ENCODE measurements at places on chromosomes 12 and 14.
A peak's percentile ranks its signal among the peaks of the same experiment; 100 is the strongest.

GRCh38 chr12:30047516-30048254, 263.9 kb upstream of the TMTC1 start:
- peak; percentile 65 for DNase-seq

DNA sequence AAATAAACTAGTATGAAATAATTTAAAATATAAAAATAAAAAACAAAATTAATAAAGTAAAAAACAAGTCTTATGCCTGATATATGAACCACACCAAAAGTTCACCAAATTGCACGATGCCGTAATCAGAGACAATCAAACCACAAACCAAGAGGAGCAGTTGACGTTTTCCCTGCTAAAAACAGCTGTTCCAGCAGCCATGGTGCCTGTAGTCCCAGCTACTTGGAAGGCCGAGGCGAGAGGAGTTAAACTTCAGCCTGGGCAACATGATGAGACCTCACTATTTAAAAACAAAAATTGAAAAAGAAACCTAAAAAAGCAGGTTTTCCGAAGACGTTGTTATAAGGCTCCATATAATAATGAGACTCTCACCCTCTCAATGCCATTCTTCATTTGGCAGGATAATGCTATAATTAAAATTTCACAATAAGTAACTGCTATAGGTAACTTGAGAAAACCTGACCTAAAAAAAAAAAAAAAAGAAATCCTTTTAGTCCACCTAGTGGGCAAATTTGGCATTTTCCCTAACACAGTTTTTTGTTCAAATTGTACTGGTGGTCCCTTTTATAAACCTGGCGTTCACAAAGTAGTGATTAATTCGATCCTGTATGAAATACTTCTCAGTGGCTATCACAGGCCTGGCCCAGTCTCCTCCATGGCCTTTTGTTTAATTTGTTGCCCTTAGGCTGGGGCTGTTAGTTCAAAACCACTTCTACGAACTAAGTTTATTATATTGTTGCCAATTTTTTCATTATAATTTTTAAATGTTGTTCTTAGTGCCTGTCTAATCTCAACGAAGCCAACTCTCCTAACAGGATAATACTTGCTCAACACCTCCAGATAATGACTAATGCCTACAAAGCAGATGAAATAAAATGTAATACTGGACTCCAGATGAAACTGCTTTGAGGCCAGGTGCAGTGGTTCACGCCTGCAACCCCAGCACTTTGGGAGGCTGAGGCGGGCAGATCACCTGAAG, 62.1 kb downstream of the TNFAIP2 start:
- DNase-seq: peak; percentile 9

- DNase-seq: peak; percentile 12
These were observed 1.4 kb upstream of the PHC1 start for GRCh38 chr12:8912914-8913313.

DNA sequence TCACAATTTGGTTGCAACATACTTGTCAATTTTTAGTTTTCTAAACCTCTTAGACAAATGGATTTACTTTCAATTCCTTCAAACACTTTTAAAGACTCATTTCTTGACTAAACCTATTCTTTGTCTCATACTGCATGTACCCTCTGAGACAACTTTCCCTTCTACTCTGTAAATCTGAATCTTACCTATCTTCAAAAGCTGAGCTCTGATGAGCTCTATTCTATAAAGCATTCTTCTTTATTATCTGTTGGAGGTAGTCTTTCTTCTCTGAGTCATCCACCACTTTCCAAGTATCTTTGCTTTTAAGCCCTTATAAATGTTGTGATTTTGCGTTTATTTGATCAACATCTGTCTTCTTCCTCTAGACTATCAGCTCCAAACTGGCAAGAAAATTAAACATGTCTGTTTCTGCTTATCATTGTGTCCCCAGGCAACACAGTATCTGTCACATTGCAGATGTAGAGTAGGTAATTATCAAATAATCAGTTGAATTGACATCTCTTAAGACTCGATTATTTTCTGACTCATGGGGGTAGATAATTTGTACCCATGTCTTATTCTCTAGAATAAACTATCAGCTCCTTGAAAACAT, 265.6 kb upstream of the FAR2 start:
- DNase-seq: no peak

Measured in NCI-H1092 (cell line).